CD4-positive, alpha-beta T cell treated with Interleukin-4 for 4 hours (primary cell): ENCODE measurements at places on chromosomes 7 and 10.

DNA sequence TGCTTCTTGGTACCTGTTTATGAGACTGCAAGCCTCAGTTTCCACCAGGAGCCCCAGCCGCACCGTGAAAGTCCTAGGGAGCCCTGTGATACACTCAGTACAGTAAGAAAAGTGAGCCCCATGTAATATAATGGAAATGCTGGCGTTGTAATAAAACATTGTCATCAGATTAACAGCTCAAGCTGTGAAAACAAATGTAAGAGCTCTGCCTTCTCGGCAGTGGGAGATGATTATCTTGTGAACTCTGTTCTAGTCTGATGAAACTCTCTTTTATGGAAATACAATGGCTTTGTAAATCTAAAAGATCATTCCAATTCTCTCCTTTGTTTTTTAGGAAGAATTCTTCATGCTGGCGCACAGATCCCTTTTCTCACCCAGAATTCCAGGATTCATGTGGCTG is 299.9 kb downstream of the ABCA13 start:
- no peak for DNase-seq

DNA sequence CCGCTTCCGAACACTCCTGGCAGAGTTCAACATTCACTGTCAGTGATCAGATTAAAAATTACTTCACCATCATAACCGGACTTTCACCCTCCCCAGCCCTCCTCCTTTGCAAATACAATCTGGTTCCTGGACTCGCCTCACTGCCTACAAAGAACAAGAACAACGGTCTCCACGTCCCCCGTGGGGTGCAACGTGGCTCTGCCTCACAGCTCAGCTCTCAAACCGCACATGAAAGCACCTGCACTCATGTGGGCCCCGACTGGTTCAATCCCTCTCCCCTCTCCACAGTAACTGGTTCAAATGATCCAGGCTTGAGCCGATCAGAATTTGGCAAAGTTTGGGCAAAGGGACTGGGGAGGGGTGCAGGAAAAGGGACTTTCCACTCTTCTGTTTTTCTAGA is 21.0 kb downstream of the ASB13 start:
- no peak for DNase-seq

DNA sequence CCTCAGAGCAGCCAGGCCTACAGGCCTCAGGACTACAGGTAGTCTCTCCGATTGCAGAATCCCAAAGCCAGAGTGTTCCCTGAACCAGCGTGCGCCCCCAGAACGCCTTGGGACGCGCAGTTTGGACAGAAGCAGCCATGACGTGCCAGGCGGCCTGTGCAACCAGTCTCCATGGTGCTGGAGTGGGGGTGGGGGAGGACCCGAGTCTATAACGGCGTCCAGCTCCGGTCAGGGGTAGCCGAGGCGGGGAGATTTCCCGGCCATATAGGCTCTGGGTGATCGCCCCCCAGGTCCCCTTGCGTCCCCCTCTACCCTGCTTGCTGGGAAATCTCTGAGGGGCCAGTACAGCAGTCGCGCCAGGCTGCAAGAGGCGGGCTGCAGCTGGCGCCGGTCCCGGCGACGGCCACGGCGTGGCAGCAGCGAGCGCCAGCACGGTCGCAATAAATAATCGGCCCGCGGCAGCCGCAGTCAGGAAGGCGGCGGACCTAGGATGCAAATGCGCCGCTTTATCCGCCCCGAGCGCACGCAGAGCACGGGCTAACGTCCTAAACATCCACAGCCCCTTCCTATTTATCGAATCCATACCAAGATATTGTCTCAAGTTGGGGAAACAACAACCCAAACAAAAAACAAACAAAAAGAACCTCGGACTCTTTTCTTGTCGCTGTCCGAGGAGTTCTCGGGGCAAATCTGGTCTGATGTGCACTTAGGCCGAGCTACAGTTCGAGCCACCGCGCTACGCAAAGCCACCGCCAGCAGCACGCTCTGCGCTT is 1.6 kb downstream of the HOXA3 start:
- peak; percentile 50 for DNase-seq

DNA sequence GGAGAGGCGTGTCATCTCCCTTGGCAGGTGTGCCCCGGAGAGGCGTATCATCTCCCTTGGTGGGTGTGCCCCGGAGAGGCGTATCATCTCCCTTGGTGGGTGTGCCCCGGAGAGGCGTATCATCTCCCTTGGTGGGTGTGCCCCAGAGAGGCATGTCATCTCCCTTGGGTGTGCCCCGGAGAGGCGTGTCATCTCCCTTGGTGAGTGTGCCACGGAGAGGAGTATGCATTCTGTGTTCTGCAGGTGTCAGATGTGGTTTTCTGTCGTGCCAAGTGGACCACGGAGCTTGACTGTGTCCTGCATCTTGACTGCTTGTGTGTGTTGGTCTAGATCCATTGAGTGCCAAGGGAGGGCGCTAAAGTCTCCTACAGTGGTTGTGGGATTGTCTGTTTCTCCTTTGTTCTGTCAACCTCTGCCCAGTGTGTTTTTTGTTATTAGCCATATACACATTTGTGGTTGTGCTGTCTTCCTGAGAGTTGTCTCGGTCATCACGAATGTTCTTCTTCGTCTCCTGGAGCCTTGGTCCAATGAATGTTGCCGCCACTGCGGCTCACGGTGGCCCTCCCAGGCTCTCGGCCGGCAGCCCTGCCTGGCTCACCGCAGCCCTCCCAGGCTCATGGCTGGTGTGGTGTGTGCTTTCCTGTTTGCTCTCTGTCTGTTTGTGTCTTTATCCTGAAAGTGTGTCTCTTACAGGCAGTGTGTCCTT is 96.8 kb downstream of the INPP5A start:
- peak; percentile 6 for DNase-seq

- DNase-seq, result no peak
These were observed 64.2 kb upstream of the DNAJB6 start for GRCh38 chr7:157272351-157273207.

- DNase-seq, result no peak
These were observed 62.7 kb downstream of the PPP1R3C start for GRCh38 chr10:91570220-91570619.
